ENCODE measurements at places on chromosomes 2 and 18. TPM values are rescaled to one million over a fixed set of nuclear protein-coding genes. Genes with fewer than 3 reads are reported as not detected.

- no peaks in the 10 kb centered on the region for H3K36me3 ChIP-seq
- DNase-seq = no peak
- no peak overlapping the region for H3K4me3 ChIP-seq
- no peaks in the 10 kb centered on the region for H3K27me3 ChIP-seq
- no peaks in the 10 kb centered on the region for H3K4me1 ChIP-seq
Observed at GRCh38 chr18:12155996-12156395, 62.4 kb downstream of the ANKRD62 start.

GRCh38 chr18:35610089-35610488 is 28.5 kb downstream of the GALNT1 start:
- no peaks in the 10 kb centered on the region for H3K27me3 ChIP-seq
- no peak overlapping the region for H3K27ac ChIP-seq
- no peak for DNase-seq
- H3K36me3 ChIP-seq = no peaks in the 10 kb centered on the region

DNA sequence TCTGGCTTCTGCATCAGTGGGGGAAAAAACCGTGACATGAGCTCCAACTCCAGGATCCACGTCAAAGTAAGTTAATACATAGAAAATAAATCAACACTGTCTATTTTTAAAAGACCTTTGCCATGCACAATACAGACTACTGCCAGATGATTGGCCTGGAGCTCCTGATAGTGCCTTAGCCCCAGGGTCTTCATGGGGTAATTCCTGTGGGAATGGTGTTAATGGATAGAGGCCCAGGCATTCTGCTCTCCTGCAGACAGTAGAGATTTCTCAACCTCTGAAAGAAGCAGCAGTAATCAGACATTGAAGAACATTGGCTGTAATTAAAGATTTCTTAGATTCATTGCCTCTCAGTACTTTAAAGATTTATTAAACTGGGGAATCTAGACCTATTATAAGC is 4.3 kb upstream of the PLCL1 start:
- DNase-seq = no peak
- no peaks in the 10 kb centered on the region for H3K27me3 ChIP-seq
- H3K4me3 ChIP-seq = no peak overlapping the region

- no peaks in the 10 kb centered on the region for H3K36me3 ChIP-seq
- H3K4me3 ChIP-seq = no peak overlapping the region
- no peaks in the 10 kb centered on the region for H3K4me1 ChIP-seq
Observed at GRCh38 chr2:11145350-11145749, 9.9 kb upstream of the SLC66A3 start.

DNA sequence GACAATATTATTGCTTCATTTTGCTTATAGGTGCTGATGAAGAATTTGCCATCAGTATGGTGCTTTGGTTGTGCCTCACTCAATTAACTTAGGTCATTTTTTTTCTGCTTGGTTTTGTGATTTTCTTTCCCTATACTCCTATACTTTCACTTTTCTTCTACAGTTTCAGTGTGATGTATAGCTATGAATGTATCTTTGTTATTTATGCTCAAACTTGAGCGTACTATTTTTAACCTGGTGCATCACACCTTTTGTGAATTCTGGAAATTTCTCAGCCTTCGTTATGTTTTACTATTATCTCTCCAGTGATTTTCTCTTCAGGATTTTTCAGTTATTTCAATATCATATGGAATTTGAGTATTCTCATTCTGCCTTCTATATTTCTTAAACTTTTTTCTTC is 2035.3 kb upstream of the LRRTM1 start:
- H3K27me3 ChIP-seq = no peaks in the 10 kb centered on the region
- DNase-seq = no peak
- H3K4me1 ChIP-seq = no peaks in the 10 kb centered on the region
- no peak overlapping the region for H3K27ac ChIP-seq
- no peak overlapping the region for H3K4me3 ChIP-seq

- no peaks in the 10 kb centered on the region for H3K36me3 ChIP-seq
- no peak overlapping the region for H3K27ac ChIP-seq
- H3K4me1 ChIP-seq = no peaks in the 10 kb centered on the region
- H3K27me3 ChIP-seq = no peaks in the 10 kb centered on the region
- no peak overlapping the region for H3K4me3 ChIP-seq
Observed at GRCh38 chr2:6143812-6144211, 451.6 kb downstream of the SOX11 start.

DNA sequence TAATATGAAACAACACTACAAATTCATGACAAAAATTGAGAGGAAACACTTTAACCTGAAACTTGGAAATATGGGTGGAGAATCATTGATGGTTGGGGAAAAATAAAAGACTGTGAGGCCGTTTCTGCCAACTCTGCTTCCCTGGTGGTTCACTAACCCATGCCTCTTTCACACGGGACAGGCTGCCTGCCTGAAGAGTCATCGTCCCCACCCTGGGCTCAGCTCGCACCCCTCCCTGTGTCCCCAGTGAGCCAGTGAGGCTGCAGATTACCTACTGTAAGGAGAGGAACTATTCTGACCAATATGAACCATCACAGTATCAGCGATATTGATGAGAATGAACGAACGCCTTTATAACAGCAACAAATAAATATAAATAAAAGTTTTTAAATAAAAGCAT is 357.8 kb upstream of the CDH20 start:
- no peak overlapping the region for H3K27ac ChIP-seq
- DNase-seq = no peak
- H3K27me3 ChIP-seq = no peaks in the 10 kb centered on the region
- H3K4me1 ChIP-seq = no peaks in the 10 kb centered on the region

DNA sequence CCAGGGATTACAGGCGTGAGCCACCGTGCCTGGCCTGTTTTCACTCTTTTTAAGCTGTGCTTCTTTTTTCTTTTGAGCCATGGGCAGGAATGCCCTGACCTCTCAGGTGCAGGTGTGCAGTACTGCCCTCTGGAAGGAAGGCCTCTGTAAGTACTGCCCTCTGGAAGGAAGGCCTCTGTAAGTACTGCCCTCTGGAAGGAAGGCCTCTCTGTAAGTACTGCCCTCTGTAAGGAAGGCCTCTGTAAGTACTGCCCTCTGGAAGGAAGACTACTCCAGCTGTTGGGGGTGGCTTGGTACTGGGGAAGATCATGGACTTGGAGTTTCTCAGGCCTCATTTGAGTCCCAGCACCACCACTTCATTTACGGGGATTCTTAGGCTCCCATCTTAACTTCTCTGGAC is 248.5 kb upstream of the ID2 start:
- DNase-seq = no peak
- no peak overlapping the region for H3K27ac ChIP-seq
- no peaks in the 10 kb centered on the region for H3K27me3 ChIP-seq
- H3K36me3 ChIP-seq = no peaks in the 10 kb centered on the region
- no peak overlapping the region for H3K4me3 ChIP-seq

DNA sequence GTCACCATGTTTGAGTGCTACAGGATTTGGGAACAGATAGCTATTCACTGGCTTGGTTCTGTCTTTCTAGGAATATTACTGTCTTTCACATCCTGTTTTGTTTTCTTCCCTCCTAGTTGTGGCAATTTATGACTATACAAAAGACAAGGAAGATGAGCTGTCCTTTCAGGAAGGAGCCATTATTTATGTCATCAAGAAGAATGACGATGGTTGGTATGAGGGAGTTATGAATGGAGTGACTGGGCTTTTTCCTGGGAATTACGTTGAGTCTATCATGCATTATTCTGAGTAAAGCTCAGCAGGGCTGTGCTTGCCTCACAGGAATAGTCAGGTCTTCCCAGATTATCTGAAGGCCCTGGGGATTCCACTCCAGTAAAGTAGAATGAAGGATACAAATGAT is 98.9 kb downstream of the ABI2 start:
- H3K4me1 ChIP-seq = no peaks in the 10 kb centered on the region
- no peak for DNase-seq
- H3K27ac ChIP-seq = no peak overlapping the region
- no peak overlapping the region for H3K4me3 ChIP-seq
- no peaks in the 10 kb centered on the region for H3K27me3 ChIP-seq

- H3K4me1 ChIP-seq = no peaks in the 10 kb centered on the region
- H3K36me3 ChIP-seq = no peaks in the 10 kb centered on the region
- H3K27ac ChIP-seq = no peak overlapping the region
Observed at GRCh38 chr2:110905217-110905616, 172.8 kb downstream of the ACOXL start.

GRCh38 chr2:30287190-30287840 is 56.0 kb downstream of the LBH start:
- H3K4me3 ChIP-seq = no peak overlapping the region
- DNase-seq = no peak
- no peaks in the 10 kb centered on the region for H3K36me3 ChIP-seq
- H3K4me1 ChIP-seq = no peaks in the 10 kb centered on the region

DNA sequence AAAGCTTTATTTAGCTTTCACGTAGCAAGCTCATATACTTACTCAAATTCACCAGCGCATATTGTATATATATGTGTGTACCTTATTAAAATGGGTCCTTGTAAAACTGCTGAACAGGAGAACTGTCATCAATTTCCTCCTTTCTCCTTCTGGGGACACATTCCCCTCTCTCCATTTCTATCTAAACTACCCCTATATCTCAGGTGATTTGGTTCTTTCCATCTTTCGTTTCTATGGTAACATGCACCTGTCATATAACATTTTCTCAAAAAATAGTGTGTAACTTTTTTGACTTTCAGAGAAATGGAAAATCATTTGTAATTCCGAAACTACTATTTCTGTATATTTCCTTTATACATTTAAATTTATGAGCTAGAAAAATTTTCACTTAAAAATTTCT is 83.5 kb upstream of the CD226 start:
- no peaks in the 10 kb centered on the region for H3K4me1 ChIP-seq
- no peak overlapping the region for H3K4me3 ChIP-seq
- no peaks in the 10 kb centered on the region for H3K36me3 ChIP-seq
- no peak overlapping the region for H3K27ac ChIP-seq
- no peaks in the 10 kb centered on the region for H3K27me3 ChIP-seq

GRCh38 chr2:100039291-100039980 is 103.0 kb downstream of the AFF3 start:
- H3K27ac ChIP-seq = no peak overlapping the region
- no peak for DNase-seq
- no peaks in the 10 kb centered on the region for H3K36me3 ChIP-seq
- H3K4me1 ChIP-seq = no peaks in the 10 kb centered on the region

- H3K36me3 ChIP-seq = no peaks in the 10 kb centered on the region
- peaks cover 8% of the 10 kb centered on the region for H3K4me1 ChIP-seq
- H3K27ac ChIP-seq = peak overlapping the region; percentile 85
- peak overlapping the region; percentile 92 for H3K4me3 ChIP-seq
- peak; percentile 68 for DNase-seq
Observed at GRCh38 chr2:55419233-55419678, 400 bp downstream of the CCDC88A start.

DNA sequence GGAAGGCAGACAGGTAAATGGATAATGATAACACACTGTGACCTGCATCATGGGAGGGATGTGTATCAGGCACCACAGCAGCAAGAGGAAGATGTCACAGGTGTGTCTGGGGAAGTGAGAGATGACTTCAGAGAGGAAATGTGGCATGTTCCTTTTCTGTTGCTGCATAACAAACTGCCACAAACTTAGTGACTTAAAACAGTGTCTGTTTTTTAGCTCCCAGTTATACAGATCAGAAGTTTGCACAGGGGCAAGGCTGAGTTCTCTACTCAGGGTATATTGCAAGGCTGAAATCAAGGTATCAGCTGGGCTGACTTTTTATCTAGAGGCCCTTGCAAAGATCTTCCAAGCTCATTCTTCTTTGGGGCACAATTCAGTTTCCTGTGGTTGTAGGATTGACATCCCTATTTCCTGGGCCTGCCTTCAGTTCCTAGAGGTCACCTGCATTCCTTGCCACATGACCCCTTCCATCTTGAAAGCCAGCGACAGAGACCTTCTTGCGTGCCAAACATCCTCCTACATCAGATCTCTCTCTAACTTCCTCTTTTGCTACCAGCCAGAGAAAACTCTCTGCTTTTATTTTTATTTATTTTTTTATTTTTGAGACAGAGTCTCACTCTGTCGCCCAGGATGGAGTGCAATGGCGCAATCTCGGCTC is 2.1 kb upstream of the MAP3K2 start:
- H3K27ac ChIP-seq = no peak overlapping the region
- no peaks in the 10 kb centered on the region for H3K36me3 ChIP-seq
- H3K4me1 ChIP-seq = peaks cover 19% of the 10 kb centered on the region
- no peaks in the 10 kb centered on the region for H3K27me3 ChIP-seq
- no peak for DNase-seq
- H3K4me3 ChIP-seq = no peak overlapping the region

- no peak overlapping the region for H3K4me3 ChIP-seq
- no peaks in the 10 kb centered on the region for H3K4me1 ChIP-seq
Observed at GRCh38 chr2:231300722-231301076, 94.8 kb upstream of the B3GNT7 start.

DNA sequence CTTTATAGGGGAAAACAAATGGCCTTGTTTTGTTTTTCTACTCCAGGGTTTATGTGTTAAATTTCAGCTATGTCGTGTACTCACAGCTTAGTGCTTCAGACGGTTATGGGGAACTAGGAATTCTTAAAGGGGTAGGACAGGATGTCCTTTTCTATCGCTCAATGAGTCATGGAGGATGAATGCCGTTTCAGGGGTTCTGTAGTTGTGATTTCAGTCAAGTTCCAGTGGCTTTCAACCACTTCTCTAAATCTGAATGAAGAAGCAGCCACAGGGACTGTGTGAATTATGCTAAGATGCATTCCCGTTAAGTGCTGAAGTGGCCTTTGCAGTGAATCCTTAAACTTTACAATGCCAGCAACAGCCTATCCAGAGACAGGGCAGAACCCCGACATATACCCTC is 1231.7 kb upstream of the ZEB2 start:
- peak overlapping the region; percentile 62 for H3K27ac ChIP-seq
- H3K36me3 ChIP-seq = no peaks in the 10 kb centered on the region
- no peak for DNase-seq
- H3K4me3 ChIP-seq = no peak overlapping the region

GRCh38 chr2:203690117-203690431 is 16.4 kb upstream of the CD28 start:
- no peaks in the 10 kb centered on the region for H3K36me3 ChIP-seq
- no peak for DNase-seq
- peaks cover 3% of the 10 kb centered on the region for H3K4me1 ChIP-seq
- no peaks in the 10 kb centered on the region for H3K27me3 ChIP-seq

GRCh38 chr2:73175663-73176204 is 26.6 kb upstream of the NOTO start:
- no peaks in the 10 kb centered on the region for H3K27me3 ChIP-seq
- peak overlapping the region; percentile 83 for H3K4me3 ChIP-seq
- H3K36me3 ChIP-seq = no peaks in the 10 kb centered on the region
- H3K27ac ChIP-seq = peak overlapping the region; percentile 59
- DNase-seq = peak; percentile 88

- H3K27me3 ChIP-seq = no peaks in the 10 kb centered on the region
- H3K27ac ChIP-seq = no peak overlapping the region
- no peaks in the 10 kb centered on the region for H3K4me1 ChIP-seq
- H3K36me3 ChIP-seq = no peaks in the 10 kb centered on the region
Observed at GRCh38 chr2:24771764-24772586, 21.2 kb downstream of the PTRHD1 start.

YWHAQ gene
- total RNA-seq = 172 TPM

SS18 gene
- 31.0 TPM for total RNA-seq

SANBR gene
- total RNA-seq = 10.7 TPM

PLB1 gene
- 9.7 TPM for total RNA-seq

SERPINB13 gene
- total RNA-seq = not detected

VIT gene
- total RNA-seq = 8.1 TPM

PLCD4 gene
- 1.9 TPM for total RNA-seq

CPS1 gene
- total RNA-seq = 9.4 TPM
